Left renal cortex interstitium (tissue), 4 donors: ENCODE measurements at places on chromosomes 12 and 14. TPM values are rescaled to one million over a fixed set of nuclear protein-coding genes. Genes with fewer than 3 reads are reported as not detected.

PTPRB gene
- polyA plus RNA-seq = 21.4 TPM

CLEC7A gene
- 2.2 TPM for polyA plus RNA-seq

ANO2 gene
- 4.3 TPM for polyA plus RNA-seq

CATSPERB gene
- polyA plus RNA-seq = 0.60 TPM

AQP6 gene
- polyA plus RNA-seq = 23.7 TPM

GPD1 gene
- polyA plus RNA-seq = 67.6 TPM

MYF5 gene
- polyA plus RNA-seq = not detected

LMNTD1 gene
- polyA plus RNA-seq = 0.21 TPM

CCDC196 gene
- 0.22 TPM for polyA plus RNA-seq

DPY19L2 gene
- 24.7 TPM for polyA plus RNA-seq

CLEC1B gene
- polyA plus RNA-seq = 0.87 TPM

TRIM9 gene
- polyA plus RNA-seq = 2.0 TPM

ACOT4 gene
- polyA plus RNA-seq = 3.9 TPM

NDUFA12 gene
- polyA plus RNA-seq = 124 TPM

STYK1 gene
- 1.0 TPM for polyA plus RNA-seq

ITGB7 gene
- polyA plus RNA-seq = 1.3 TPM

MYH6 gene
- 0.35 TPM for polyA plus RNA-seq

TAS2R7 gene
- polyA plus RNA-seq = not detected

GDF3 gene
- 1.6 TPM for polyA plus RNA-seq

NOXRED1 gene
- 1.8 TPM for polyA plus RNA-seq

ETFRF1 gene
- 35.3 TPM for polyA plus RNA-seq

LTB4R2 gene
- 1.6 TPM for polyA plus RNA-seq

CIDEB gene
- 25.3 TPM for polyA plus RNA-seq

KRT71 gene
- polyA plus RNA-seq = not detected

RPL10L gene
- polyA plus RNA-seq = 0.22 TPM

PROX2 gene
- 0.38 TPM for polyA plus RNA-seq

CRADD gene
- polyA plus RNA-seq = 11.6 TPM

CAPZA3 gene
- 0.13 TPM for polyA plus RNA-seq

KITLG gene
- polyA plus RNA-seq = 33.6 TPM

DCP1B gene
- 30.7 TPM for polyA plus RNA-seq
